ENCODE measurements at places on chromosomes 2 and 18. TPM values are rescaled to one million over a fixed set of nuclear protein-coding genes. Genes with fewer than 3 reads are reported as not detected.

DNA sequence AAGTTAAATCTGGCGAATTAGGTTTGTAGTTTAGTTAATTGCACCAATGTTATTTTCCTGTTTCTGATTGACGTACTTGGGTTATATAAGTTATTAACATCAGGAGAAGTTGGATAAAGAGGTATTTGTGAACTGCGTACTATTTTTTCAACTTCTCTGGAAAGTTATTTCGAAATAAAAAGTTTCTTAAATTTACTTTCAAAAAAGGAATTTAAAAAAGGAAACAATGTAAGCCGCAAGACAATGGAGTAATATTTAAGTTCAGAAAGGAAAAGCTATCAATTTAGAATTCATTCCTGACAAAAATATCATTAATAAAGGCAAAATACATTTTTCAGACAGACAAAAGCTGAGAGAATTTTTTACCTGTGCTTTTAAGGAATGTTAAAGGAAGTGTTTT, 47.7 kb downstream of the RAB10 start:
- no peak for DNase-seq

DNA sequence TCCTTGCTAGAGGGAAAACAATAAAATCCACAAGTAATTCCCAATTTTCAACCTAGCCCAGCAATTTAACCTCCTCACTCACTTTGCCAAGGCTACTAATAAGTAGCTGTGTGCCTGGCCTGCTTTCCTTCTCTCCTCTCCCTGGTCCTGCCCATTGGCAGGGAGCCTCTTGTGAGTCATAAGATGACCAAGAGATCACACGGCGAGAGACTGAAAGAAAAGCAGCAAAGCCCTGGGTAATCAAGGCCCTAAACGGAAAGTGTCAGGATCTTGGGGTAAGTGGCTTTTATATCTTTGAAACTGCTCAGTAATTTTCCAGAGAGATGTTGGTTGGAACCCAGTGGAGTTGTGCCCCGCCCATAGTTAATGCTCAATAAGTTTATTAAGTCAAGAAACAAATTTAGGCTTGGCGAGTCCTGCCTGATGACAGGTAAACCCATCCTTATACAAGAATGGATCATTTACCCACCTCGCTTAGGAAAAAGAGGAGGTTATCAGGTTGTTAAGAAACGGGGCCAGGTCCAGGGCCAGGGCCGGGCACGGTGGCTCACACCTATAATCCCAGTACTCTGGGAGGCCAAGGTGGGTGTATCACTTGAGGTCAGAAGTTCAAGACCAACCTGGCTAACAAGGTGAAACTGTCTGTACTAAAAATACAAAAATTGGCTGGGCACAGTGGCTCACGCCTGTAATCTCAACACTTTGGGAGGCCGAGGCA, 10.0 kb upstream of the ADAM17 start:
- peak; percentile 95 for DNase-seq

DNA sequence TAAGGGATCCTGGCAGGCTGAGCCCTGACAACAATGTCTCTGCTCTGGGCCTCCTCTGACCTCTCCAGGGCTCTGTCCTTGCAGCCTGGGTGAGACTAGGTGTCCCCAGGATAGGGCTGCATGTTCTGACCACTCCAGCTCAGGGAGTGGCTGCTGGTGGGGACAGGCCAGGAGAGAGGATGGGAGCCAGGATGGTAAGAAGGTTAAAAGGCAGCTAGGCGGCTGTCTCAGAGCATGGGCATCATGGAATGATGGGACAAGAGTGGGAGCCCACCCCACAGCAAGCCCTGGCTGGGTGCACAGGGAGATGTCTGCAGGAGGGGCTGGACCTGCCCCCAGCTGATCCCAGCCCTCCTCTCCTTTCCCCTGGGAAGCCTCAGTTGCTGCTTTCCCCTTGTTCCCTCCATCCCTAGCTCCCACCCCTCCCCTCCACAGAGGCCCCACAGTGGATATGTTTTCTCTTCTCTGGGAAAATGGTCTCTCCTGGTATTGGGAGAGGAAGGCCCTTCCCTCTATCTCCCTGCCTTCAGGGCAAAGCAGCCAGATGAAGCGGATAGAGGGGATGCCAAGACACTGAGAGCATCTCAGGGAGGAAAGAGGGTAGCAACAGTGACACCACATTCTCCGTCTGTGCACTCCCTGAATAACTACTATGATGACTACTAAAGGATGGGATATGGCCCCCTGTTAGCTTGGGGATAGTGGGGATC, 334.3 kb downstream of the DYSF start:
- DNase-seq, result no peak

GRCh38 chr2:110904116-110904778, 171.9 kb downstream of the ACOXL start:
- no peak for DNase-seq

DNA sequence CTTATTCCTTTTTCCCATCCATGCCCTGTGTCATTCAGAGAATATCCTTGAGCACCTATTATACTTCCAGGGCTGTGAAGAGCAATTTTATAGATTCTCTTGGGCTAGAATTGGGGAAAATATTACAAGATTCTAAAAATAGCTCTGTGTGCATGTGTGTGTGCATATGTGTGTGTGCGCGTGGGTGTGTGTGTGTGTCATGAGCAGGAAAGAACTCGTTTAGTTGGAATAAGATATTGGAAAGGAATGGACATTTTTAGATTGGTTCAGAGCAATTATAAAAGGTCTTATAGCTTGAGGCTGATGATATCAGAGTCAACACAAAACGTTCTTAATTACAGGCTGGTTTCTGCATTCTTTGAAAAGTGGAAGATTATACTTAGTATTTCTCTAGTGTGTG, 212.1 kb upstream of the COPS8 start:
- no peak for DNase-seq

DNA sequence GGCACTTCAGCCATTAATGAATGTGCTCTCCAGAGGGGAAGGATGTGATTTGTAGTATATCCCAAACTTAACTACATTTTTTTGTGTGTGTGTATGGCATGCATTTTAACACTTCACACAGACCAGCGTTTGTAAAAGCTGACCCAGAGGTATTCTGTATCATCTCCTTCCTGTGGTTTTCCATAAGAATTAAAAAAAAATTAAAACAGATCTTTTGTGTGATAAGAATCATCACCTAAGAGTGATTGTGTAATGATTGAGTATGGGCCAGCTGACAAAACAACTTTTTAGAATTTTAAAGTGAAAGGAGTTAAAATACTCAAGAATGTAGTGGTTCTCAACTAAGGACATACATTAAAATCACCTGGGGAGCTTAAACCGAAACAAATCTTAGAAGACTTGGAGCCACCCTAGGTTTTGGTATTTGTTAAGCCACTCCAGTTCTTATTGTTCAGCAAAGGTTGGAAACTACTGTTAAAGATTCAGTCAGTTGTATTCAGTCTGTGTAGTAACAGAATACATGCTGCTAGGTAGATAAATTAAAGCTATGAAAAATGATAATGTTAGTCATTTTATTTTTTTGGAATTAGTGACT, 120.1 kb downstream of the HAUS1 start:
- DNase-seq, result no peak

ERMN gene
- not detected for total RNA-seq

RAB31 gene
- 98.1 TPM for total RNA-seq
